ENCODE measurements at places on chromosomes 11 and 22.

DNA sequence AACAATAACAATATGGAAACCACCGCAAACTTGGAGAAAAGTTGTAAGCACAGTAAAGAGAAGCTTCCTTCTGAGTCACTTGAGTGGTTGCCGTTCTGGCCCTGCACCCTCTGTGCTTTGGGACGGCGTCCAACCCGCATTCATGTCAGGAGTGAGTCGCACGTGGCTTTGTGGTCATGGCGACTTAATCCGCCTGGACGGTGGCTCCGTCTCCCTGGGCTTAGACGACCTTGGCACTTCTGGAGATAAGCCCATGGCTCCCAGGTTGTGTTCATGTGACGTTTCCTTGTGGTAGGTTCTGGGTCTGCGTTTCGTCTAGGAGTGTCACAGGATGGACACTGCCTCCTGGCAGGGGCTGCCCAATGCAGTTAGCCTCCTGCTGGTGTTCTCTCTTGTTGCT lies 40.5 kb downstream of the TPCN2 start:
- no peak for DNase-seq

GRCh38 chr11:100247704-100248103 lies 439.4 kb upstream of the ARHGAP42 start:
- DNase-seq: no peak

DNA sequence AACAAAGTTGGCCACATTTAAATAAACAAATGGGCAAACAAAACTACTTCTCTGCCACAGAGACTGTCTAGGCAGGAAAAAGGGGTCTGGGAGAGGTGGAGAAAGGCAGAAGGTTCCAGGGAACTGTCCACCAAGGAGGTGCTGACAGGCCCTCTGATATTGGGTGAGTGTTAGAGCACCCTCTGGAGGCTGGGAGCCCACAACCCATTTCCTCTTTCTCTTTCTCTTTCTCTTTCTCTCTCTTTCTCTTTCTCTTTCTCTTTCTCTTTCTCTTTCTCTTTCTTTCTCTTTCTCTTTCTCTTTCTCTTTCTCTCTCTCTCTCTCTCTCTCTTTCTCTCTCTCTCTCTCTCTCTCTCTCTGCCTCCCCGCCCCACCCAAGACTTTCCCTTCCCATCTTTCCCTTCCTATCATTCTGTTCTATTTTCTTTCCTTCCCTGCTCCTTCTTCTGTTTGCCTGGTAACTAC lies 912.8 kb downstream of the DLG2 start:
- no peak for DNase-seq

DNA sequence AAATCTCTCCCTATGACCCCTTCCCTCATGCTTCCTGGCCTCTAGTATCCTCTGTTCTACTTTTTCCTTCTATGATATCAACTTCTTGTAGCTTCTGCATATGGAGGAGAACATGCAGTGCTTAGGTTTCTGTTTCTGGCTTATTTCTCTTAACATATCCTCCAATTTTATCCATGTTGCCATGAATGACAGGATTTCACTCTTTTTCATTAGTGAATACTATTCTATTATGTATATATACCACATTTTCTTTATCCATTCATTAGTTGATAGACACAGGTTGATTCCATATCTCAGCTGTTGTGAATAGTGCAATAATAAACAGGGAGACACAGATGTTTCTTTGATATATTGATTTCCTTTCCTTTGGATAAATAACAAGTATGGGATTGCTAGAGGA lies 123.3 kb upstream of the SESN3 start:
- DNase-seq: no peak

DNA sequence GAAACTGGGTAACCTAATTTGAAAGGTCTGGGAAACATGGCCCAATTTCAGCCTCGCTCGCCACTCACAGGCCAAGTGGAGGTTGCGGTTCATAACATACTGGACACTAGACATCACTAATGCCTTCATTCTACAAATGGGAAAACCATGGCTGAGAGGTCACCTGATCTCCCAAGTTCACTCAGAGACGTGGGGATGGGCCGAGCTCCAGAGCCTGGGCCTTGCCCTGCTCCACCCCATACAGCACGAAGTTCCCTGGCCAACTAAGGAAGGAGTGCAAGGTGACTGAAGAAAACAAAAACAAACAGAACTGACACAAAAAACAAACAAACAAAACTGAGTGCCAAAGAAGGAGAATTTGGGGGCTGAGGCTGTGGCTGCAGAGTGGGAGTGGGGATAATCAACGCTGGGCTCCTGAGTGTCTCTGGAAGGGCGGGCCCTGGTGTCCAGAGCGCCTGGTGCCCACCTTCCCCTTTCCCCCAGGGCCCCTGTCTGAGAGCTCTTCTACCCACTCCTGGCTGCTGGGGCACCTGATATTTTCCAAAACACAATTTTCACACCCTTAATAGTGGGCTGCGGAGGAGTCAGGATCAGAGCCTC lies 46.5 kb upstream of the ADA2 start:
- DNase-seq: no peak

DNA sequence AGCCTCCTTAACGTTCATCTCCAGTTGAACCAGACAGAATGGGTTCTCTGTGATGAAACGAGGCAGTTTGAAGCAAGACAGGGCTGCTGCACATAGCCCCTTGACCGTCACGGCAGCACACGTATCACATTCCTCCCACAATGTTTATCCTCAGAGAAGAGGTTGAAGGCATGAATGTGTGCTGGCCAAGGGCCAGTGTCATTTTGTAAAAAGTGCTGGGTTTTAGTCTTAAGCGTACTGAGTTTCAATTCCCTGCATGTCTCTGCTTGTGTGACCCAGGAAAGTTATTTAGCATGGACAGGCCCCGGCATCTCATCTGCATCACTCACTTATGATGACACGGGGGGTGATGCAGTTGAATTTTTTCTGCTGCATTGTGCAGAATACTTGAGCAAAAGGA lies 31.6 kb downstream of the TTC12 start:
- DNase-seq: no peak

- DNase-seq: no peak
Observed at GRCh38 chr22:20526628-20527355, 19.4 kb downstream of the MED15 start.

- DNase-seq: no peak
Observed at GRCh38 chr11:90798769-90799168, 575.9 kb upstream of the CHORDC1 start.

DNA sequence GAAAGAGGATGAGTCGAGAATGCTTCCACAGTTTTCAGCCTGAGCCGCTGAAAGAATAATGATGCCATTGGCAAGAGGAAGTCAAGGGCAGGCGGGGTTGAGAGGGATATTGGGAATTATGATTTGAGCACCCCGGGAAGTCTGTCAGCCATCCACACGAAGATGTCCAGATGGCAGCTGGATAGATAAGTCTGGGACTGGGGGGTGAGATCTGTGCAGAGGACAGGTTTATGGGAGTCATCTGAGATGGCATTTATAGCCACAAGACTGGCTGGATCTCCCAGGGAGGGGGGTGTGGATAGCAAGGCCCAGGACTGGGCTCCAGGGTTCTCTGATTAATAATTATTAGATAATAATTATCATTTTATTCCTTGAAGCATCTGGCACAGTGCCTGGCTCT lies 5.1 kb upstream of the STIP1 start:
- no peak for DNase-seq

- DNase-seq: no peak
Observed at GRCh38 chr11:28619846-28620540, 511.8 kb downstream of the METTL15 start.

DNA sequence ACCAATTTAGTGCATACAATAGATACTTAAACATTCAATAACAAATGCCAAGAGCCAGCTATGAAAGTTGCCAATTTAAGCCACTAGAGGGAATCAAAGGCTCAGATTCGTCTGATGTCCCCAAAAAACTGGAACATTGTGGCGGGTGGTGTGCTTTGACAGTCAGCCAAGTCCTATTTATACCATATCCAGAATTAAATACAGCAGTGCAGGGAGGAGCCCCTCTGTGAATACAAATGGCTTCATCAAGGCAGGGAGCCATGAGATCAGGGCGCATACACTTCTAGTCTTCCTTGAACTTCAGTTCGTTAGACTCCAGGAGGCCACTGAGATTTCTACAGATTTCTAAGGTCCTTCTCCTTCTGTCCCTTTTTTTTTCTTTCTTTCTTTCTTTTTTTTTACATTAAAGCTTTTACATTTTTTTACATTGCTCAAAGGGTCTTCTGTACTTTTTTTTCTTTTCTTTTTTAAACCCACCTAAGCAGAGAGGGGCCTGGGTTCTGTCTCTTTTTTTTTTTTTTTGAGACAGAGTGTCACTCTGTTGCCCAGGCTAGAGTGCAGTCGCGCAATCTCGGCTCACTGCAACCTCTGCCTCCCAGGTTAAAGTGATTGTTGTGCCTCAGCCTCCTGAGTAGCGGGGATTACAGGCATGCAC lies 41.5 kb upstream of the HSPA8 start:
- no peak for DNase-seq

DNA sequence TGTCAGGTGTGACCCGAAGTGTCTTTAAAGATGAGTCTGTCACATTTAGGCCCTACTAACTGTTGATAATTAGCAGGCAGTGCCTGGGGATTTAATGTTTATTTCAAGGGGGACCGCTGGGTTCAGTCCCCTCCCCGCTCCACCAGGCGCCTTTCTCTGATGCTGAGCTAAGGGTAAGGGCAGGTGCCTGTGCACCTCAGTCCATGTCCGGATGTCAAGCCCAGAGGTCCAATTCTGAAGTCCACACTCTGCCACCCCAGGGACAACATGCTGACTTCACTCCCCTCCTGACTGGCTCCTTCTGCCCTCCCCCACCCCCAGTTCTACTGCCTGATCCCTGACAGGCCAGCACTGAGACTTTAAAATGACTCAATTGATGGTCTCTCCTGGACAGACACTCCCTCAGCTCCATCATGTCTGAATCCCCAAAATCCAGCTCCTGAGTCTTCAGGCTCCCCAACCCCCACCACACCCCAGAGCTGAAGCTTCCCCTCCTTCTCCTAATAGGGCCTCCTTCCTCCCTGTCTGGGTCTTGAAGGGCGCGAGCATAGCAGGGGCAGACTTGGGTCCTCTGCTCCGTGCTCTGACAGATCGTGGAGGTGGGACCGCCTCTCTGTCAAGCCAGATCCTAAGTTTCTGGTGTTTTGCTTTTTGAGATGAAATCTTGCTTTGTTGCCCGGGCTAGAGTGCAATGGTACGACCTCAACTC lies 49.8 kb upstream of the ANO1 start:
- DNase-seq: no peak

GRCh38 chr11:134555510-134555909 lies 143.5 kb upstream of the B3GAT1 start:
- no peak for DNase-seq

- DNase-seq: no peak
Observed at GRCh38 chr11:128095466-128095981, 491.8 kb downstream of the ETS1 start.

All from stimulated activated CD8-positive, alpha-beta memory T cell treated with anti-CD3 and anti-CD28 coated beads, Interleukin-7, amount 100 ng/mL, for 24 hours (primary cell).